Skin of body (tissue), 3 donors: ENCODE measurements at places on chromosomes 12 and 14. TPM values are rescaled to one million over a fixed set of nuclear protein-coding genes. Genes with fewer than 3 reads are reported as not detected.

RASSF8 gene
- 45.3 TPM for total RNA-seq

CIT gene
- total RNA-seq, result 10.7 TPM

TMPRSS12 gene
- total RNA-seq, result not detected

PSME2 gene
- 62.5 TPM for total RNA-seq

DCP1B gene
- total RNA-seq, result 5.7 TPM

CLEC6A gene
- total RNA-seq, result not detected

KRT79 gene
- 68.7 TPM for total RNA-seq

CLEC4A gene
- 4.7 TPM for total RNA-seq

TSPAN8 gene
- 3.7 TPM for total RNA-seq

GPATCH2L gene
- total RNA-seq, result 48.9 TPM

MMAB gene
- 17.9 TPM for total RNA-seq

SERPINA10 gene
- not detected for total RNA-seq

RNASE1 gene
- total RNA-seq, result 148 TPM

PPP1R36 gene
- total RNA-seq, result 0.89 TPM

CDH24 gene
- 3.4 TPM for total RNA-seq

LBHD2 gene
- not detected for total RNA-seq

GRCh38 chr12:10554756-10555481 lies 49.2 kb downstream of the EIF2S3B start:
- no peak for DNase-seq

- no peak for DNase-seq
These were observed 95.6 kb upstream of the NRXN3 start for GRCh38 chr14:78074561-78074960.

DNA sequence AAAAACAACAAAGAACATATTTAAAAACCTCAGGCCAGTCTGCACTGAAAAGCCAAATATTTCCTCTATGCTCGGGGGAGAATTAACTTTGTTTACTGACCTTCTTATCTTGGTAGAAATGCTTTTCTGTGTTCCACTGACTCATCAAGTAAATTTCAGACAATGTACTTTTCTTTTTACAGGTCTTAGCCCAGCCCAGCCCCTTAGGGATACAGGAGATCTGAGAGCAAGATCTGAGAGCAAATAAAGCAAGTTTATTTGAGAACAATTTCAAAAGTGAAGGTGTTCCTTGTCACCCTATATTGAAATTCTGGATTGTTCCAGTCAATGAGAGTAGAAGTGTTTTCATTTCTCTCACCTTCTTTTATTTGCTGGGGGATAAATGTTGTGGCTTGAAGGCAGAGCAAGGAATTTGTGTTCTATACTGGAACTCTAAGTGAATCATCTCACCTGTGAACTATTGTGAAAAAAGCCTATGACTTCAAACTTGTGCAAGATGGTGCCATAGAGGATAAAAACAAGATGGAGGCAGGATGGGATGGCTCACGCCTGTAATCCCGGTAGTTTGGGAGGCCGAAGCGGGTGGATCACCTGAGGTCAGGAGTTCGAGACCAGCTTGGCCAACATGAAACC lies 7.9 kb upstream of the GPRC5A start:
- DNase-seq, result no peak

- no peak for DNase-seq
These were observed 291.9 kb downstream of the FUT8 start for GRCh38 chr14:65704437-65704836.

DNA sequence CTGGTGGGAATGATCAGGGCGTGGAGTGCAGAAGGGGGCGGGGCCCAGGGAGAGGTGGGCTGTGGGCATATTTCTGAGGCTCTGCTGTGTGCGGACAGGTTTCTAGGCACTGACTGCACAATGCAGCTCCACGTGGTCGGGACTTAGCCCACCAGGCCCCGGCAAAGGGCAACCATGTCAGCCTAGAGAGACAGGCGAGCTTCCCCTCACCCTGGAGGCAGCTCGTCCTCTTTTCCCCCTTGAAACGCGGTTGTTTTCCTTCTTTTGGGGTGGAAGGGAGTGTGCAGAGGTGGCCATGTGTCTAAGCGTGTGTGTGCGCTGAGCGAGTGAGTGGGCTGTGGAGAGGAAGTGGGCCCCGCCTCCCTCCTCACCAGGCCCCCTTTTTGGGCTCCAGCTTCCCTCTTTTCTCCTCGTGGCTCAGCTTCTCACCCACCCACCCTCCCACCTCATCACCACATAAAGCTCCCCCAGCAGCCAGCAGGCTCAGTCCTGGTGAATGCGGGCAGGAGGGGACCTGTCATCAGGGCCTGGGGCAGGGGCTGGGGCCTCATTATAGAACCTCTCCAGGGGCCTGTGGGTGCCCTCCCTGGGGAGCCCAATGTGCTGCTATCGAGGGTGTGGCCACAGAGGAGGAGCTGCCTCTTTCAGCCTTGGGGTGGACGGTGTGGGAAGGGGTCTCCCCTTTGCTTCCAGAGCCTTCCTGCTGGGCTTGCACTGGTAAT lies 22.0 kb downstream of the LRTM2 start:
- DNase-seq, result no peak

GRCh38 chr12:57240926-57241401 lies 10.0 kb downstream of the STAC3 start:
- DNase-seq, result no peak

DNA sequence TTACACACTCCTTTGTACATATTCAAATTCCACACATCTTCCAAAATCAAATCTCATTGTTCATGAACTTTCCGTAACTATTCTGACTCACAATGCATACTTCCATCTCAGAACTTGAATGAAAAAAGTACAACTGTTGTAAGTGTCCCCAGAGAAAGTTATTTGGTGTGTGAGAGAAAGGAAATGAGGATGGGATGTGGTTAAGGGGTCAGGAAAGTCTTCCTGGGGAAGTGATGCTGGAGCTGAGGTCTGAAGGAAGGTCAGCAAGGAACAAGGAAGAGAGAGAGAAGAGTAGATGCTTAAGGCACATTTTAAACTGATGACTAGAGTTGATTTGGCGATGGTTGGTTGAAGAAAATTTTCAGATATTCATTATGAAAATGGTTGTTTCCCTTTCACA lies 340.0 kb upstream of the STXBP6 start:
- no peak for DNase-seq

GRCh38 chr12:104796475-104796862 lies 161.6 kb downstream of the SLC41A2 start:
- DNase-seq, result no peak

- DNase-seq, result no peak
These were observed 165.8 kb upstream of the SYT1 start for GRCh38 chr12:78698747-78699146.

- no peak for DNase-seq
These were observed 55.6 kb downstream of the TSPAN9 start for GRCh38 chr12:3132636-3133404.

- peak; percentile 58 for DNase-seq
These were observed 199.9 kb downstream of the CCDC91 start for GRCh38 chr12:28390206-28390605.

GRCh38 chr12:113270709-113271009 lies 49.4 kb downstream of the TPCN1 start:
- DNase-seq, result no peak

GRCh38 chr12:31773867-31774266 lies 45.0 kb upstream of the AMN1 start:
- DNase-seq, result no peak

- no peak for DNase-seq
These were observed 70.6 kb upstream of the ARHGAP5 start for GRCh38 chr14:32006263-32007110.

DNA sequence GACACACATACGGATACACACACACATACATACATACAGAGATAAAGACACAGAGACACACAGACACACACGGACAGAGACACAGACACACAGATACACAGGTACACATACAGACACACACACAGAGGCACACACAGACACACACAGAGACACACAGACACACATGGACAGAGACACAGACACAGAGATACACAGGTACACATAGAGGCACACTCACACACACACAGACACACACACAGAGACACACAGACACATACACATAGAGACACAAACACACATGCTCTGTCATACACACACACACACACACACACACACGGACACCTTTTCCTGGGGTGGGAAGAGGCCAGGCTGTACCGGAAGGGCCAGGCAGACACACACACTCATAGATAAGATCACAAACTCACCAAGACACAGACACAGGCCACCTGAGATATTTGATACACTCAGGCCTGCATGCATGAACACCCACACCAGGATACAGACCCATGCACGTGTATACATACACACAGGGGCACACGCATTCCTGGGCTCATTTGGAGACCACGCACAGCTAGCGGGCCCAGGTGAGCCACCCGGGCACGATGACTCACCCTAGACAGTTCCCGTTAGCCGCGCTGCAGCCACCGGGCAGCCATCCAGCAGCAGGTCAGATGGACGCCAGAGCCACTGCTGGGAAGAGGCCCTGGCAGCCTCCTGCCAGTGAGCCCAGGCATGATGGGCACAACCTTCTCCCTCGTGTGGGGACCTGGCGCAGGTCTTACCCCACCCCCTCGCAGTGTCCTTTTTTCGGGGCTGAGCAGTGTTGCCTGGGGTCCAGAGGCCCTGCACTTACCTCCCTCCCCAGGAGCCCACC lies 1.8 kb upstream of the AHNAK2 start:
- DNase-seq, result no peak

DNA sequence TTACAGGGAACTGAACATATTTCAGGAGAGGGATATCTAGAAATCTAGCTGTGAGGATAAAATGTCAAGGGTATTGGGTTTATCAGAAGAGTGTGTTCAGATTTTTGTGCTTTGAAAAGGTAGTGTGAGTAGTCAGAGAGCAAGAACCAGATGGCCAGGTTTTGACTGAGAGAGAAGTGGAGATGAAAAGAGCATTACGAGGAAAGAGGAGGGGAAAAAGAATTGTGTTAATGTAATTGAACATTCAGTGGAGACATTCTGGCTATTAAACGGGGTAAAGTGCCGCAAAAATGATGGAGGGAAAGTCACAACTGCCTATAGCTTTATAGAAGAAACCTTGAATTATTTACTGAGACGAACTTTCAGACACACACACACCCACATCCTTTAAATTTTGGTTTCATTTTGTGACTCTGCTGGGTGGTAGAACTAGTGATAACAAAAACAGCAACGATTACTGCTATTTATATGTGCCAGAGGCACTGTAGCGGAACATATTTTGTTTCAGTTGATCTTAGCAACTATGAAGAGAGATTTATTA lies 213.6 kb downstream of the ERC1 start:
- DNase-seq, result no peak

DNA sequence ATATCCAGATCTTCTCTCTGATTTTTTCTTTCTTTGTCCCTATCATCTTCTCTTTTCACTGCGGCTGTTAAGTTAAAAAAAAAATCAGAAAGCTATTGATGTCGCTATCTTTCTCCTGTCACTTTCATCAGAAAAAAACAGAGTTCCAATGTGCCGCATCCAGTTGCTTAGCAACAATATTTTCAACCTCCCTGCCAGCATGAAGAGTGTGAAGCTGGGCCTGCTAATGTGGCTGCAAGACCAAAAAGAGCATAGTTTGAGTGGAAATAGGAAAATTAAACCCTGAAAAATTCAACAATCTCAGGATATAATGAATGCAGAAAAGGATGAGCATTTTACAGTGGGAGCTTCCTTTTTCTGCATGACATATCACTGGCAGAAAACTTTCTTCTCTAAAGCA lies 1025.4 kb upstream of the LRFN5 start:
- no peak for DNase-seq

DNA sequence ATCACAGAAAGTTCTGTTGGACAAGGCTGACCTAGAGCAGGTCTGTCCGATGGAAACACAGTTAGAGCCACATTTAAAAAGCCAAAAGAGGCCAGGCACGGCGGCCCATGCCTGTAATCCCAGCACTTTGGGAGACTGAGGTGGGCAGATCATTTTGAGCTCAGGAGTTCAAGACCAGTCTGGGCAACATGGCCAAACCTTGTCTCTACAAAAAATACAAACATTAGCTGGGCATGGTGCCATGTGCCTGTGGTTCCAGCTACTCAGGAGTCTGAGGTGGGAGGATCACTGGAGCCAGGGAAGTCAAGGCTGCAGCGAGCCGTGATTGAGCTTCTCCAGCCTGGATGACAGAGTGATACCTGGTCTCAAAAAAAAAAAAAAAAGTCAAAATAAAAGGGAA lies 14.9 kb downstream of the UBE3B start:
- no peak for DNase-seq

GRCh38 chr14:94769391-94770250 lies at the start of gene GSC:
Gene GSC, minus strand, starts transcription at chr14:94770113. Its CDS starts 98 bp downstream, at chr14:94770015.
- no peak for DNase-seq

- no peak for DNase-seq
These were observed 3.1 kb downstream of the PRB4 start for GRCh38 chr12:11307143-11307542.

- DNase-seq, result no peak
These were observed 14.7 kb upstream of the NCOR2 start for GRCh38 chr12:124582108-124582424.

- DNase-seq, result no peak
These were observed 15.3 kb upstream of the PIK3C2G start for GRCh38 chr12:18246066-18246465.

GRCh38 chr14:105059035-105059924 lies 6.0 kb downstream of the GPR132 start:
- no peak for DNase-seq

DNA sequence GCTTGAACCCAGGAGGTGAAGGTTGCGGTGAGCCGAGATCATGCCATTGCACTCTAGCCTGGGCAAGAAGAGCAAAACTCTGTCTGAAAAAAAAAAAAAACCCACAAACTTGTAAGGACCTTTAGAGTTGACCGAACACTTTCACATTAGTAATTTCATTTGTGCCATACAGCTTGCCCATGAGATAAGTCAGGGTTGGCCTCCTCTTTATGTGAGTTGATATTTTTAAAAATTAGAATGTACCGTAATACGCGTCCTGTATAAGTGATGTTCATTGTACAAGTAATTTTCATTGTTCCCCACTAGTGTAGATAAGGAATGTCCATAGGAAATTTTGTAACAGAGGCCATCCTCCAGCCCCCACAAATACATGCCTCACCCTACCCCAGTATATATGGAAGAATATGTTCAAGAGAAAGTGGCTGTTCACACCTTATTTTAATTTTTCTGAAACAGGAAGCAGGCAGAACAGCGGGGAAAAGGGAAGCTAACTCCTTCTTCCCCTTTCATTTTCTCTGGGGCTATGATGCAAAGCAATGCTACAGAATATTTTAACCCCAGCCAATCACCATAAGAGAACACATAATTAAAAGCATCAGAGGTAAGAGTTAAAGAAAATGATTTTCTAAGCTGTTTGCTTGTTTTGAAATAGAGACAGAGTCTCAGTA lies 31.9 kb upstream of the HIF1A start:
- no peak for DNase-seq

DNA sequence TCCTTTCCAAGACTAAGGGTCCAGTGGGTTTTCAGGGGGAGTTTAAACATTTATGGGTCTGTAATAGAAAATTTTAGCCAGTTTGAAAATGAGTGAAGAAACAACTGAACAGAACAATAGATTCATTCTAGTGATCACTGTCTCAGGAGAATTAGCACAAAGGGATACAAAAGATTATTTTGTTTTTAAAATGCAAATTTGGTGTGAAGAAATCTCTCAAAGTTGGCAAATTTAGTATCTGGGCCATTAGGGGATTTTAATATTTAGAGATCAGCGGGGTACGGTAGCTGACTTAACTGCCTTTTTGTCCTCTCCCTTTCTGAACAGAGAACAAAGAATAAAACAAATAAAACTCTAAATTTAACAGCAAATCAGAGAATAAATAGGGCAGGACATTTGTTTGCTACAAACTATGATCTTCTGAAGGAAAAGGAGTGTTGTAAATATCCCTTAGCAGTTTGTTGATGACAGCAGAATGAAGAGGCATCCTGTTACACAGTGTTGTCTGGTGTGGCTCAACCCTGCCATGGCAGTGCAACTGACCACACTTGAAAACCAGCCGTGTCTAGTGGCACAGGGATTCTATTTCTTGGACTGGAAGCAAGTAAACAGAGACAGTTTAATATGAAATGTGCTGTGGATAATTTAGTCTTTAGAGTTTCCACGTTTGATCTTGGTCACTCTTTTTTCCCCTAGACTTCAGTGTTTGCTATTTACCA lies 46.3 kb upstream of the LRTM2 start:
- no peak for DNase-seq
